ENCODE measurements at places on chromosomes 5 and 9.

GRCh38 chr5:93582677-93583438 is at the start of gene NR2F1:
NR2F1 (plus strand) TSS chr5:93583222; CDS start chr5:93585024, 1,802 bp downstream.
- no peak for DNase-seq

GRCh38 chr5:143525176-143525575 is 121.7 kb upstream of the NR3C1 start:
- DNase-seq, result no peak

DNA sequence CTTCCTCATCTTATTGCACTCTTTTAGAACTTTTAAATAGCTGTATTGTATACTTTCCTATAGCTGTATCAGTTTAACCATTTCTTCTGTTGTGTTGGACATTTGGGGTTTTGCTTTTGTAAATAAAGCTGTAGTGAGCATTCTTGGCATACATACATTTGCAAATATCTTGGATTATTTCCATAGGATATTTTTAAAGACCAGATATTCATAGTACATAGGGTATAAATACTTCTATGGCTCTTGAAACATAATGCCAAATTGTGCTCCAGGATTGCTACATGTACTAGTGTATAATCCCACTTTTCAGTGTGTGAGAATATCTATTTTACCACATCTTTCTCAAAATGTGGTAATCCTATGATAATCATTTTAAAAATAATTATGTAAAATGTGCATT is 51.2 kb downstream of the SCAMP1 start:
- no peak for DNase-seq

DNA sequence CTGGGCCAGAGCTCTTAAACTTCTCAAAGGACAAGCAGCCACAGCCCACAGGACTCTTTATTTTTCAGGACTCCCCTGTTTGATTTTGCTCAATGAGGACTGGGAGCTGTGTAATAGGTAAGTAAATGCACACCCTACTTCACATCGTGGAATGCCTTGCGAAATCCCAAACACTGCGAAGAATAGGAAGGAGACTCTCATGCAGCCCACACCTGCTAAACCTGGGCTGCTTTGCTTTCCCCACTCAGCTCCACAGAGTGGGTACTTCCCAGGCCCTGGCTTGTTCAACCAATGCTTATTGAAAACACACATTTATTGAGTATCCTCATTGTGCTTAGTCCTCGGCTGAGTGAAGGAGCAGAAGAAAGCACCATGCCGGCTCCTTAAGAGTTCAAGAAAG is 103.3 kb upstream of the FSTL4 start:
- no peak for DNase-seq

- DNase-seq, result no peak
Measured at GRCh38 chr9:38768351-38768761, 48.4 kb upstream of the FAM240B start.

DNA sequence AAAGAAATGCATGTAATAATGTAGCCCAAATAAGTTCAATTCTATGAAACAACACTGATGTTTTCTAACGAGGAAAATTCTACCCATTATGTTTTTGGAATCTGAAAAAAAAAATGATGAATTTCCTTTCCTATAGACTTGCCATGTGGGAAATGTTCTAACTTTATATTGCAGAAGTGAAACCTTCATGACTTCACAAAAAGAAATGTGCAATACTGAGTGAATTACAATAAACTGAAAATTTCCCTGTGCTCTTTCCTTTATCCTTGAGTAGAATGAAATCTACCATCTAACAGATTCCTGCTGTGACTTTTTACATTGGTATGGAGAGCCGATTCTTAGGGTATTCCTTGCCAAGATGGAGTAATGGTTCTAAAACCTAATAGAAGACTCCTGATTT is 1622.5 kb downstream of the MAT2B start:
- DNase-seq, result no peak

GRCh38 chr5:56440871-56441740 is 208.0 kb upstream of the ANKRD55 start:
- no peak for DNase-seq

- no peak for DNase-seq
Measured at GRCh38 chr5:37720550-37720952, 119.3 kb downstream of the GDNF start.

DNA sequence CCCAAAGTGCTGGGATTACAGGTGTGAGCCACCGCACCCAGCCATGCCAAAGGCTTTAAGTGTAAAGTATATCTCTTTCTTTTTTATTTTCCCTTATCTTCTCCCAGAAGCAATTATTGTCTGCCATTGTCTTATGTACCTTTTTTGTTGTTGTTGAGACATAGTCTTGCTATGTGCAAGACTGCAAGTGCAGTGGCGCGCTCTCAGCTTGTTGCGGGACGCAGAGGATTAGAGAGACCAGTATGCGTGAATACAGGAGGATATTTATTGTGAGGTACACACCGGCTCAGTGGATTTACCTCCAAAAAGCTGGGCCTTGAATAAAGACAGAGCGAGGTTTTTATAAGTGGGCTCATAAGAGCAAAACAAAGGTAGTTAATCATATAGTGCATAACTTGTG is 11.8 kb downstream of the TMEM38B start:
- DNase-seq, result no peak

GRCh38 chr9:16206518-16206917 is 653.7 kb downstream of the CCDC171 start:
- no peak for DNase-seq

DNA sequence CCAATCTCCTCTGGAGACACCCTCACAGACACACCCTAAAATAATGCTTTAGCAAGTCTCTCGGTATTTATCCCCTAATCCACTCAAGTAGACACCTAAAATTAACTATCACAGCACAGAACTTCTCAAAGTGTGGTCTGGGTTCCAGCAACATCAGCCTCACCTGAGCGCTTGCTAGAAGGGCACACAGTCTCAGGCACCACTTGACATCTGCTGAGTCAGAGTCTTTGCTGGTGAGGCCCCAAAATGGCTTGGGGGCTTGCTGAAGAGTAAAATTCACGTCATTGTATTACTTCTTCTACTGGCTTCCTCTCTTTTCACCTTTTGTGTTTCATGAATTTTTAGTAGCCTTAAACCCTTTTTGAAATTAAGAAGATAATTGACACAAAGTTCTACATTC is 9.0 kb downstream of the FOXB2 start:
- no peak for DNase-seq

DNA sequence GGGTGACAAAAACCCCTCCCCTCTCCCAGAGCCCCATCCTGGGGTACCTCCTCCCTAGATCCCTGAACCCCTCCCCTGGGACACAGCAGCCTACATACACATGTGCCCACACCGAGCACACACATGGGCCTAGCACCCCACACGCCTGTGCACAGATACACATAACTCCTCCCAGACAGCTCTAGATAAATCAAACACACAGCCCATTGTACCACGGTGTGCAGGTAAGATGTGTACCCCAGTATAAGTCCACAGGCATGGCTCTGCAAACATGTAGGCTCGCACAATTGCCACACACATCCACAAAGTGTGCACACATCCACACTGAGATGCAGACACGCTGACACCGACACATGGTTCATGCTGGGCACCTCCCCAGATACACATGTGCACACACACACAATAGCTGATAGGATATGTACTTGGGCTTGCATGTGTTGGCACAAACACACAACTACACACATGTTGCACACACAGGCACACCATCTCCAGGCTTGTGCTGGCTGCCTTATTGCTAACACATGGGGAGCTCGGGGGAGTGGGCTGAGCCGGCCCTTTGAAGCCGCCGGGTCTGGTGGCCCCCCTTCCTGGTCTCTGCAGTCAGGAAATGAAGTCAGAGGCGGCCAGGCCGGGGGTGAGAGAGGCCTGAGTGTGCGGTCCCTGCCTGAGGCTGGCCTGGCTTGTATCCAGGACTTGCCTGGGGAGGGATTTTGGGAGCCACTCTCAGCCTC is 30.2 kb downstream of the GOLGA2 start:
- DNase-seq, result no peak

DNA sequence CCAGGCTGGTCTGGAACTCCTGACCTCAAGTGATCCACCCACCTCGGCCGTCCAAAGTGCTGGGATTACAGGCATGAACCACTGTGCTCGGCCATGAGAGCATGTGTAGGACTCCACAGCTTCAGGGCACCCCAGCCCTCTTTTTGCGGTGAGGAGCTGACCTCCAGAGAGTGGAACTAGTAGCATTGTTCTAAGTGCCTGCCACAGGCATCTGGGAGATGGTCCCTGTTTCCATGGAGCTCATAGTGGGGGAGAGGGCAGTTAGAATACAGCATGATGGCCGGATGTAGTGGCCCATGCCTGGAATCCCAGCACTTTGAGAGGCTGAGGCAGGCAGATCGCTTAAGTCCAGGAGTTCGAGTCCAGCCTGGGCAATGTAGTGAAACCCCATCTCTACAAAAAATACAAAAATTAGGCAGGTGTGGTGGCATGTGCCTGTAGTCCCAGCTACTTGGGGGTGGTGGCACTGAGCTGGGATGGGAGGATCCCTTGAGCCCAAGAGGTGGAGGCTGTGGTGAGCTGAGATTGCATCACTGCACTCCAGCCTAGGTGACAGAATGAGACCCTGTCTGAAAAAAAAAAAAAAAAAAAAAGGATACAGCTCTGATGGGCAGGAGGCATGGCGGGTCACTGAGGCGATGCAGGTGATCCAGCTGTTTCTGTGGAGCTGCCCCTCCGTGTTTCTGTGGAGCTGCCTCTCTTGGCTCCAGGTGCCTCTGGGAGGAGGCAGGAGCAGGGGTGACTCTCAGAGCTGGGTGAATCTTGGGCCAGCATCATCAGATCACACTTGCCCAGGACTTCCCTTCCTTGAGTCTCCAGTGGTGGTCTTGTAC is 4.2 kb downstream of the ASS1 start:
- DNase-seq, result no peak

GRCh38 chr9:76651119-76651705 is 113.0 kb upstream of the PCA3 start:
- no peak for DNase-seq

DNA sequence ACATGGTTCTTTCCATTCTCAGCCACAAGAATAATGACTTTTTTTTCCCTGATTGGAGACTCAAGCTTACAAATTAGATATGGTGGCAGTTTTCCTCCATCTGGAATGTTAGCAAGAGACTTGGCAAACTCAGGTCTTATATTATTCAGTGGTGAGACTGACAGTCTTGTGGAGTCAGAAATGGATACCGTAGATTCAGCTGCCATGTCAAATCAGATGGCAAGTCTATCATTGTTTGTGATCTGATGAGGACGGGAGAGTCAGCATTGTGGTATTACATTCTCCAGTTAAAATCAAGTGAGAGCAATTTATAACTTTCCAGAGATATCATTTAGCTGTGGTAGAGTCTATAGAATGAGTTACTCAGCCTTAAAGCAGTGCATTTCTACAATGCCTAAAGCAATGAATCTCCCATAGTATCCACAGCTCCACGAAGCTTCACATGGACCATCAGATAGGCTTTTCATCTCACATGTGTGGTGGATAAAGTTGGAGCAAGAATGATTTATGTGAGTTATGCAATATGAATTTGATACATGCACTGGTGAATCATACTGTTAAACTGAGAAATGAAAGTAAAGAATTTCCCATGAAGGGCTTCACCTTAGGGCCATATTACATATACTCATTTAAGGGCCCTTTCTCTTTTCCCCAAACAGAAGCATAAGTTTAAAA is 430.6 kb downstream of the ZNF608 start:
- DNase-seq, result no peak

DNA sequence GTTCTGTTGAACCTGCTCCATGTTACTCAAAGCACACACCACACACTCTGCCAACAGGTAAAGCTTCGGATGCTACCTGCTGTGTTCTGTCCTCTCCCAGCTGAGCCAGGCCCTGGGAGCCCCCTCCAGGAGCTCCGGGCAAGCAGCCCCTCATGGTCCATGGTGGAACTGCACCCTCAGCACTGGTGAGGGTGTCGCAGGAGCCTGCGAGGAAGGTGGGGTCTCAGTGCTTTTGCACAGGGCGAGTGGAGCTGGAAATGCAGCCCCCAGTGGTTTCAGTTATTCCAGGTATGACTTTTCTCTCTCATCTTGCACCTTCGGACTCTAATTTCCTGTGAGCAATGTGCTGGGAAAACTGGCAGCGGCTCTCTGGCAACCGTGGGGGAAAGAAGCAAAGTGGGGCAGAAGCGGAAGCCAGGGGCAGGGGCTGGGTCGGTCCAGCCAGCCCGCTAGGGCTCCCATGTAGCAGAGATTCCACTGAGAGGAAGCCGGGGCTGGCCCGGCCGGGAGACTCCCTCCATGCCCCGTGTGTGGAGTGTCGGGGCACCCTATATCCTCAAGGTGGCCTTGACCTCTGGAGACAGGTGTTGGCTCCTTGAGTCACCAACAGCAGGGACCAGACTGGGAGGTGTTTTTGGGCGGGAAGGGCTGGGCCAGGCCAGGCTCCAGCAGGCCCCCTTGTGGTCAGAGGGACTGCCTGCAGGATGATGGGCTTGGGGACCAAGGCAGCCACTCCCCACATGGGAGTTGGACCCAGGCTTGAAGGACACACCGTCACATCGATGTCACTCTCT is 75.6 kb upstream of the PRSS3 start:
- DNase-seq, result peak; percentile 71

- no peak for DNase-seq
Measured at GRCh38 chr5:38207343-38207742, 51.0 kb upstream of the EGFLAM start.

DNA sequence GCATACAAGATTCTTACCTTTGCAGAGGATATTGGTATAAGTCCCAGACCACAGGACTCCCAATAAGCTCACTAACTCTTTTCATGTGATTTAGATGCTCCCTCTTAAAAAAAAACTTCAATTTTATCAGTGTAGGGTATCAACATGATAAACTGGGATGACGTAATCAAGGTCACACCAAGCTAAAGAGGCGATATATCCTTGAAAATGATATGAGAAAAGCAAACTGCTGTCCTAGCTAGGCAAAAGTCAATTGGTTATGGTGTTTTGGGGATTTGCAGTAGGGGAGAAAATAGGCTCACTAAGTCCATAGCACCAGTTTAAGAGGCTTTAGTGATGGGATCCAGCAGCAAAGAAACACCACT is 354.4 kb downstream of the DIRAS2 start:
- DNase-seq, result no peak

DNA sequence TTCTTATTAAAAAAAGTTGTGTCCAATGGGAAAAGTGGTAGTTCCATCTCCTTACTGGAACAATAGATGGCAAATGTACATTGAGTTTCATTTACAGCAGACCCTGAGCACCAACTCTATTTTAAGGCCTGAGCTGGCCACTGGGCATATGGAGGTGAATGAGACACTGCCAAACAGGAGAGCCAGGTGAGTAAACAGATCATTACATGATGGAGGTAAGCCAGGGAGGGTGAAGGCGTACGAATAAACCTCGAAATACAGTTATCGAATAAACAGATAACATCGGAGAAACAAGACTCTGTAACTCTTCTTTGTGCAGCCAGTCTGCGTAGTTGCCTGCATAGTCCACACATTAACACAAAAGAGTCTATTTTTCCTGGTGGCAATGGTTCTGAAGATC is 446.4 kb upstream of the KLF4 start:
- DNase-seq, result no peak
